Body of pancreas (tissue), 4 donors: ENCODE measurements at places on chromosomes 1 and 21. TPM values are rescaled to one million over a fixed set of nuclear protein-coding genes. Genes with fewer than 3 reads are reported as not detected.

GRCh38 chr1:97093741-97094140 lies 372.2 kb downstream of the PTBP2 start:
- no peak for DNase-seq

- peak; percentile 45 for DNase-seq
Observed at GRCh38 chr1:3249631-3250501, 180.9 kb downstream of the PRDM16 start.

DNA sequence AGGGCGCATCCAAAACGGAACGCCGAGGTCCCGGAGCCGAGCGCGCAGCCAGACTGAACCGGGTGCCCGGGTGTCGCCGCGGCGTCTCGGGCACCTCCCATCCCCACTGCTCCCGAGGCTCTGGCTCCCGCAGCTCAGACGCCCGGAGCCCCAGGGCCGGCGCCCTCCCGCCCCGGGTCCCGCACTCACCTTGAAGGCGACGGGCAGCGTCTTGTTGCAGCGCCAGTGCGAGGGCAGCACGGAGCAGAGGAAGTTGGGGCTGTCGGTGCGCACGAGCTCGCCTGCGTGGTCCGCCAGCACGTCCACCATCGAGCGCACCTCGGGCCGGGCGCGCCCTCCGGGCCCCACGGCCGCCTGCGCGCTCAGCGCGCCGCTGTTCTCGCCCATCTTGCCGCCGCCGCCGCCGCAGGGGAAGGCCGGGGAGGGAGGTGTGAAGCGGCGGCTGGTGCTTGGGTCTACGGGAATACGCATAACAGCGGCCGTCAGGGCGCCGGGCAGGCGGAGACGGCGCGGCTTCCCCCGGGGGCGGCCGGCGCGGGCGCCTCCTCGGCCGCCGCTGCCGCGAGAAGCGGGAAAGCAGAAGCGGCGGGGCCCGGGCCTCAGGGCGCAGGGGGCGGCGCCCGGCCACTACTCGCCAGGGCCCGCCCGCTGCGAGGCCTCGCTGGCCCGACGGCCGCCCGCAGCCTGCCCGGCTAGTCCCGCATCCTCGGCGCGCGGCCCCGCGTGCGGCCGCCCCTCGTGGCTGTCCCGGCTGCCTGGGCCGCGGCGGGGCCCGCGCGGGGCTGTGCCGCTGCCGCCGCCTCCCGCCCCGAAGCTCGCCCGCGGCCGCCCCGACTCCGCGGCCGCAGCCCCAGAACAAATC lies 447 bp downstream of the RUNX3 start:
- DNase-seq, result no peak

The PRDM16 gene
- 16.6 TPM for total RNA-seq
